ENCODE measurements at places on chromosomes 6 and 20.

GRCh38 chr6:67361264-67361663 lies 1273.8 kb upstream of the ADGRB3 start:
- DNase-seq = no peak

DNA sequence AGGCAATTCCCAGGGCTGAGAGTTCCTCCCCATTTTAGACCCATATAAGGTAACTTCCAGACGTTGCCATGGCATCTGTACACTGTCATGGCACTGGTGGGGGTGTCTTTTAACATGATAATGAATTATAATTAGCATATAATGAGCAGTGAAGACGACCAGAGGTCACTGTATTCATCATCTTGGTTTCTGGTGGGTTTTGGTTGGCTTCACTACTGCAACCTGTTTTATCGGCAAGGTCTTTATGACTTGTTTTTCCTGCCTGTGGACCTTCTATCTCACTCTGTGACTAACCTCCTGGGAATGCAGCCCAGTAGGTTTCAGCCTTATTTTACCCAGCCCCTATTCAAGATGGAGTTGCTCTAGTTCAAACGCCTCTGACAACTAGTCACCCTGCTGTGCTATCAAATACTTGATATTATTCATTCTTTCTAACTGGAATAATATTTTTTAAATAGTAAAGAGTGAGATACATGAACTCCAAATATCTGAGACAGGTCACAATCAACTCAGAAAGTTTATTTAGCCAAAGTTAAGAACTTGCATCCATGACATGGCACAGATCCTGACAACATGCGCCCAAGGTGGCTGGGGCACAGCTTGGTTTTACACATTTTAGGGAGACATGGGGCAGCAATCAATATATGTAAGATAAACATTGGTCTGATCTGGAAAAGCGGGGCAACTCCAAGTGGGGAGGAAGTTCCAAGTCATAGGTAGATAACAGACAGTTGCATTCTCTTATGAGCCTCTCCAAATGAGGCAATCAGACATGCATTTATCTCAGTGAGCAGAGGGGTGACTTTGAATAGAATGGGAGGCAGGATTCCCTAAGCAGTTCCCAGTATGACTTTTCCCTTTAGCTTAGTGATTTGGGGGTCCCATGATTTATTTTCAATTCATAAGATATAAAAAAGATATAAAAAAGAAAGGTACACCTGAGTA lies 1.2 kb upstream of the UFL1 start:
- no peak for DNase-seq

- no peak for DNase-seq
Measured at GRCh38 chr6:162226803-162227202, 500.8 kb downstream of the PRKN start.

DNA sequence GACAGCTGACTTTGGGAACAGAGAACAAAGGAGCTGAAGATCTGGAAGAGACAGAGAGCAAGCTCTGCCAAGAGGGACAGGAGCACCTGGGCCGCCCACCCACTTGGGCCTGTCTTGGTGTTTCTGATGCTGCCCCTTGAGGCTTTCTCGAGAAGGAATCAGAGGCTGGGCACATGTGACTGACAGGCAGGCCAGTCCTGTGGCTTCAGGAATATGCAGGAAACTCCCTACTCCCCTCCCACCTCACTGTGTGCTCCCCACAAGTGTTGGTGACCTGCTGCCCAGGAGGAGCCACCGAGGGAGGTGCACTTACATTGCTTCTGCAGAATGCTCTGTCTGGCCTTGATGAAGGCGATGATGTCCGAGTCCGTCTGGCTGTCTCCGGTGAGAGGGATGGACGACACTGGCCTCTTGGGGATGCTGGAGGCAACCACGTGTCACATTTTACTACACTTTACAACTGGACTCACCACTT lies 20.9 kb upstream of the KCNK16 start:
- no peak for DNase-seq

DNA sequence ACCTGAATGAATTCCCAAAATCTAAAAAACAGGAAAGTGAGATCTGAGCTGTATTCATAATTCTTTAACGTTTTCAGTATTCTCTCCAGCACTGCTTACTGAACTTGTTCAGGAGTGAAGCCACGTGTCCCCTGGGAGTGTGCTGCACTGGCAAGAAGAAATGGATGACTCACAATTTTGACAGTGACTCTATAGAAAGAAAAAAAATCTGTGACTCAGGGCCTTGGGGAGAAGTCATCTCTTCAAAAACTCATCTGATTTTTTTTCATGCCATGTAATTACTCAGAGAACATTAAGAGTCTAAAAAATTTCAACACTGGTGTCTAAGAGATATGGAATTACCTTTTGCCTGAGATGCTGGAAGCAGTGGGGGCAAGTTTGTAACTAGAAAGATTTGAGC lies 39.7 kb downstream of the ANKEF1 start:
- no peak for DNase-seq

DNA sequence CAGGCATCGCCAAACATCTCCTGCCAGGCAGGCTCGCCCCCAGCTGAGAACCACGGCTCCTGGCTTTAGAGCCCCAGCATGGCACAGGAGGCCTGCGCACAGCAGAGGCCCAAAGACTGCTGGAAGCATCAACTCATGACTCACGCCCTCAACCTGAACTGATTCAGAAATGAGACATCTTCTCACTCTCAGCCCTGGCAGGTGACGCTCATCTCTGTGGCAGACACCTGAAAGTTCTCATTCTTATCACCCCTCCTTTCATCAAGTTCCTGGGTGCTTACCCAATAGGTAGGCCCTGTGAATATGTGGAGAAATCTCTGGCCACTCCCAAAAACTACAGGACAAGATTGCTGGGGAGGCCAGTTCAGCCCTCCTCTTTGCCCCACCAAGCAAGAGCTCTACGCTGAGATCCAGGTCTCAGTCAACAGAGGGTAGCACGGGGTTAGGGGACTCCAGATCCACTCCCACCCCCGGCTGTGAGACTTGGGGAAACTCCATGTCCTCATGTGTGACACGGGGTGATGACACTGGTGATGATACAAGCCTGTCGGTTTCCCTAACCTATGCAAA lies 11.3 kb downstream of the NFATC2 start:
- no peak for DNase-seq

- DNase-seq = peak; percentile 3
Measured at GRCh38 chr20:50194422-50194830, 3.8 kb downstream of the CEBPB start.

DNA sequence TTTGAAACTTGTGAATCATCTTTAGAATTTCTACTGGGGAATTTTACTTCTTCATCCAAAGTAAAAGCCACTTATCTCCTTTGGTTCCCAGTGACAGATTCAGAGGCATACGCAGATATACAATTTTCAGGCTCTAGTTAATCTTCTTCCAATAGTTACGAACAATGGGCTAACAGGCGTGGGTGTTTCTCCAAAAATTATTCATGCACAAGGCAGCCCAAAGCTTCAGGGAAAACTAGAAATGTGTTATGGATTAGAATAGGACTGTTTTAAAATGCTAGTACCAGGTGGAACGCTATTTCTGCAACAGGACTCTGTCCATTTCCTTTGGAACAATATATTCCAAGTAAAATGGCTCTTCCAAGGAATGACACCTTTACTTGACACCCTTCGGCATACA lies 102.2 kb downstream of the ZNF217 start:
- no peak for DNase-seq
